Osteoblast (primary cell): ENCODE measurements at places on chromosomes 2 and 18.

DNA sequence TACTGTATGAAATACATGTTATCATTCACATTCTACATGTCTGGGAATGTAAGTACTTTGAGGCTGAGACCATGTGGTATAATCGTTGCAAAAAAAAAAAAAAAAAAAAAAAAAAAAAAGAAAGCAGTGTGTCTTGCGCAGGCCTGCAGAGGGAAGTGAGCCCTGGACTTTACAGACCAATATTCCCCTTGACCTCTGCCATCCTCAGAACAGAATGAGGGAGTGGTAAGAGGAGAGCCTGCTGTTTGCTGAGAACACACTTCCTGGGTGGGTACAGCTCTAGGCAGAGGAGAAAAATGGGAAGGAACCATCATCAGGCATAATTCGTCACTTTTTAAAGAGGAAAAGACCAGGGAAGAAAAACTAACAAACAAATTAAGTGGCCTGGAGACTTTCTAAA lies 28.8 kb upstream of the TBC1D8 start:
- DNase-seq: no peak

- DNase-seq: no peak
Observed at GRCh38 chr2:233026198-233026813, 6.2 kb upstream of the NEU2 start.

DNA sequence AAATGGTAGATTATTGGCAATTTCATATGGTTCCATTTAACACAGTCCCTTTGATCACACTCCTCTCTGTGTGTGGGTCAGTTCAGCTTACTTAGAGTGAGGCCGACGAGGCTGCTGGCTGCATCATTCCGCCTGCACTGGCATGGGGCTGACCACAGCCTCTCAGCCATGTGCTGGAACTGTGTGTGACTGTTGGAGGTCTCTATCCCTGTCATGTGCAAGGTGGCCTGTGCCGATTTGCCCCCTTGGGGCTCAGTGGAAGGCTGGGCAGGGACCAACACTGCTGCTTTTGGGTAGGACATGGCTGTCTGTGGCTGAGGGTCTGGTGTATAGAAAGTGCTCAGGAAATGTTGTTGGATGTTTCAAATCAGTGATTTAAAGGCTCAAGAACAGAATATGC lies 454.0 kb upstream of the HS6ST1 start:
- DNase-seq: no peak

DNA sequence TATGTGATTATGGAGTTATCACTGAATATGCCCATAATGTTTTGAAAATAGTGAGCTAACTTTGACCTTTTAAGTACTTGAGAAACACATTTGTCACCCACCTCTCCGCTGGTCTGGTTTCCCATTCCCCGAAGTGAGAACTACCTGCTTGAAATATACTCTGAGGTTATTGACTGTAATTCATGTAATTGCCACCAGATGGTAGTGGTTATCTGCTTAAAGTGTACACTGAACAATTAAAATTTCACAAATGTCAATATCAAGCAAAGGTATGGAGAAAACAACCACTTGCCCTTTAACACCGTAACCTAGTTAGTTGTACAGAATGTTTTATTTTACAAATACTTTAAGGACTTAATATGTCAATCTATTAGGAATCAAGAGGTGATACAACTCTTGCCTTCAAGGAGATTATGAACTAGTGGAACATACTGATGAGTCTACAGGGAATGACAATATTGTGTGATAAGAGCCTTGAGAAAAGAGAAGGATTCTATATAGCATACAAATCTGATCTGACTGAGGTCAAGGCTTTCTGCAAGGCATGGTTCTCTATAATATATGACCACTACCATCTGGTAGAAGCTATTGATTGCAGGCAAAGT lies 316.8 kb upstream of the KCNH7 start:
- peak; percentile 70 for DNase-seq

DNA sequence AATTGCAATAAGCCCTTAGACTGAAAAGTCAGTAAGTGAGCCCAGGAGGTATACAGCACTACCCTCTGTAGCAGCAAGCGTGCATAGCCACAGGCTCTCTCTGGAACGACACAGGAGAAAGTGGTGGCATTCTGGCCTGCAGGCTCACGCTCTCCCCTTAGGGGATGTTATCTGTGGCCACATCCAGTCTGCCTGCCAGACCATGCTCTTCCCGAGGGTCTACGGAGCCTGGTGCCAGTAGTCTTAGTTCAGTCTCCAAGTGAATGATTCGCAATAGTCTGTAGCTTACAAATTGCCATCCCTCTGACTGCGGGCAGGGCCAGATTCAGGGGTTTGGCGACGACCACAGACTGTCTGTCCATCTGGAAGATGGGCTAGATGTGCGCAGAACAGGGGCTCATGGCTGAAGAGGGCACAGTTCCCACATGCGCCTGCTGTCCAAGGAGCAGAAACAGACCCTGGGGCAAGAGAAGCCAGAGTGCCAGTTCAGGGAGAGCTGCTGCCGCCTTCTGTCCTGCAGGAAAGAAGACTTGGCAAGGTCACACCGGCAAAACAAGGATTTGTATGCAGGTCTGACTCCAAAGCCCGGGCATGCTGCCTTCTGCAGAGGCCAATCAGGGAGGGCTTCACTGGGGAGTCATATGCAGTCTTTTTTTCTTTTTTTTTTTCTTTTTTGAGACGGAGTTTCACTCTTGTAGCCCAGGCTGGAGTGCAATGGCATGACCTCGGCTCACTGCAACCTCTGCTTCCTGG lies 3.5 kb upstream of the KLF11 start:
- peak; percentile 96 for DNase-seq

DNA sequence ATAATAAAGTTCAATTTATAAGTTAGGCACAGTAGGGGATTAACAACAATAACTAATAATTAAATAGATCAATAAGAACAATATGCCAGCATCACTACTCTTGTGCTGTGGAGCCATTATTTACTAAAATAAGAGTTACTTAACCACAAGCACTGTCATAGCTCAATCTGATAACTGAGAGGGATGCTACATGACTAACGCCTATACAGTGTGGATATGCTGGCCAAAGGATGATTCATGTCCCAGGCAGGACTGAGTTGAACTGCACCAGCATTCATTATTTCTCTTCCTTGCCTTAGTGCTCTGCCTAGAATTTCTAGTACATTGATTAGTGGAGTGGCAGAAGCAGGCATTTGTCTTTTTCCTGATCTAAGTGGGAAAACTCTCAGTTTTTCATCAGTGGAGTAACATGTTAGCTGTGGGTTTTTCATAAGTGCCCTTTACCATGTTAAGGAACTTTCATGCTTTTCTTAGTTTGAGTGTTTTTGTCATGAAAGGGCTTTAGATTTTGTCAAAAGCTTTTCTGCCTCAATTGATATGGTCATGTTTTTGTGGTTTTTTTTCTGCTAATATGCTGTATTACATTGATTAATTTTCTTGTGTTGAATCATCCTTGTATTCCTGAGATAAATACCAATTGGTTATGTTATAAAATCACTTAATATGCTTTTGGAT lies 21.7 kb downstream of the KIAA1328 start:
- DNase-seq: no peak

- DNase-seq: no peak
Observed at GRCh38 chr18:1806884-1807615, 764.3 kb downstream of the METTL4 start.

DNA sequence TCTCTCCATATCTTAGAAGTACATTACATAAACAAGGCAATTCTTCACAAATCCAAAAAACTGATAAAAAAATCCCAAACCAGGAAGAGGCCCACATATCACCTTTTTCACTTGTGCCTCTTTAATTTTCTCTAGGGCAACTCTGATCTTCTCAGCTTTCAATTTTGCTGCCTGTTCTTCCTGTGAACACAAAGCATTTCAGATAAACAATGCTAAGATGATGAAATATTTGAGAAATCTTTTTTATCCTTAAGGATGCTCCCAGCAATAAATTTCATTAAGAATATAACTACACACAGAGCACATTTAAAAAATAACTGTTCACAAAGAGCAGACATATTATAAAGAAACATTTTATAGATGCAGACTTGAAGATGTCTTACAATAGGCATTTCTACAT lies 73.4 kb downstream of the RAPH1 start:
- no peak for DNase-seq

GRCh38 chr2:195929531-195929930 lies 139.1 kb downstream of the DNAH7 start:
- DNase-seq: no peak

DNA sequence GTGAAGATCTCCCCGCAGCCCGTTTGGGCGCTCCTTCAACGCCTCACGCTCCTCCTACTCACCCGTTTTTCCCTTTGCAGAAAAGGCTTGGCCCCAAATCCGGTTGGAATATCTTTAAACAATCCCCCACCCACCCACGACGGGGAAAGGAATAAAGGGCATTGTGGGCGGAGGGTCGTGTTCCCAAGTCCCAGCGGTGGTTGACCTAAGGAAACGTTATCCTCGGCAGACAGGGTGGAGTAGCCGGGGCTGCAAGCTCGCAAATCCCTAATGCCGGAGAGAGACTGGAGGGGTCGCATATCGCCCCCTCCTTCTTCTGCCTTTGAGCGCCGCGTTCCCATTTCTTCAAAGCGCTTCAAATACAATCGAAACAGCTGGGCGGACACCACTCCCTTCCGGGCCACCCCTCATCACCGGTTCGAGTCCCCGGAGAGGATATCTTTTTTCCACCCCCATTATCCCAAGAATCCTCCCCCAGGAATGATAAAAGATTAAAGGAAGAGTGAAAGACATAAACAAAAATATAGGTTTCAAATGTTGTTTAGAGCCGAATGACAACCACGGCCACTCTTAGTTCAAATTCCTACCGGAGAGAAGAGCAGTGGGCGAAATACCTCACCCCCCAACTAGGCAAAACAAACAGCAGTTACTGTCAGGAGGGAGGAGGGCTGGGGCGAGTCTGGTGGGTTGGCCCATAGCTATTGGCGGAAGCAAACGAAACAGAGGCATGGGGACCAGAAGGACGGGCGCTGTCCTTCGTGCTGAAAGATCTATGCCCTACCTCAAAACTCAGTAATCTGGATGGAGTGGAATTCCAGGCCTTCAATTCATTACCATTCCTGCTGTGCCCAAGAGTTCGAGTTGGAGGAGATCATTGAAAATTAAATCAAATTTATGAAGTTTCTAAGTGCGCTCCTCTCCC lies 2.8 kb upstream of the GAD1 start:
- DNase-seq: peak; percentile 91

DNA sequence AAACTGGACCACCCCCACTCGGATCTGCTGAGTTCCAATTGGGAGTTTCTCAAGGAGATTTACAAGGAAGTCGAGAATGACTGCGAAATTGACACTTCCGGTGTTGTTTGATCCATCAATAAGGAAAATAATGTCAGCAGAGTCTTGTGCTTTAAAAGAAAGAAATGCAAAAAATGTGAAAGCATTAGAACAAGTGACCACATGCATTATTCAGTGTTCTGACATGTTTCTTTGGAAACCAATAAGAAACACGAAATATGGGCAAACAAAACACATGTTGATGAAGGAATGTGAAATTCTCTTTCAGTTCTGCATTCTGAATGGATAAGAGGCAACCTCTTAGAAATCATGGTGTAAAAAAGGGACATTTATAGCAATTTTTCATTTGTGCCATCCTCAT lies 25.9 kb downstream of the COL6A3 start:
- DNase-seq: no peak

GRCh38 chr2:40034198-40034597 lies 255.1 kb upstream of the THUMPD2 start:
- peak; percentile 70 for DNase-seq

GRCh38 chr2:13522917-13523821 lies 806.4 kb downstream of the TRIB2 start:
- DNase-seq: no peak

DNA sequence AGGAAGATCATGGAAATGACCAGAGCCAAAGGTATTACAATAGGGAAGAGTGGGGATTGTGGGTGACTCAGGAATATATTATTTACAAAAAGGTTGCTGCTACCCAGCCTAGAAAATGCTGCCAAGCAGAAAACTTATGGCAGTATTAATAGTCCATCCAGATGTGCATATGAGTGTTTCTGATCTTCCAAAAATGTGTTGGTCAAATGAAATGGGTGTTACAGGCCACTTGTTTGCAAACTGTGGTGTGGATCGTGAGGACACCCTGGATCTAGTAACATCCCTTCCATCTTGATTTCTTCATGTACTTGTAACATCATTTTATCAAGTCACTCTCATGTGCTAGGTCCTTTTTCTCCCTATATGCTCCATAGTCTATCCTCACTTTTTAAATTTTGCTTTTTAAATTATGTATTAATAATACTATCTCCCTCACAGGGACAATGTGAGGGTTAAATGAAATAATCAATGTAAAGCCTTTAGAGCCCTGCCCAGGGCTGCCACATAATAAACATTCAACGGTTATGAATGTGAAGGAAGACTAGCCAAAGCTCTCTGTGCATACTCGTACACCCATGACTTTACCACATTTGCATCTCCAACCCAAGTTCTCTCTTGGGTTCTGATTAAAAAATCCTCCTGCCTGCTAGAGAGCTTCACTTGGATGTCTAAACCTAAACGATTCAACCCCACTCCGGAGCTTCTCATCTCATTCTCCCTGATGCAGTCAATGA lies 18.5 kb downstream of the CD226 start:
- no peak for DNase-seq

DNA sequence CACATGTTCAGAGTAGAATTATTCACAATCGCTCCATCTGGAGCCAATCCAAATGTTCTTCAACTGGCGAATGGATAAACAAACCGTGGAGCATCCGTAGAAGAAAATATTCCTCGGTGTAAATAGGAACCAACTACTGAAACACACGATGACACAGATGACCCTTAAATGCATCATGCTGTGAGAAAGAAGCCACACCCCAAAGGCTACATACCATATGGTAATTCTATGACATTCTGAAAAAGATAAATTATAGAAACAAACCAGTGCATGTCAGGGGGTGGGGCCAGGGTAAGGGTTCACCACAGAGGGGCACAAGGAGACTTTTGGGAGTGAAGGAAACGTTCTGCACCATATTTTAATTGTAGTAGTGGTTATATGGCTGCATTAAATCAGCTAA lies 312.2 kb upstream of the SMIM21 start:
- no peak for DNase-seq

GRCh38 chr2:127419448-127420038 lies 1.3 kb downstream of the PROC start:
- peak; percentile 96 for DNase-seq

GRCh38 chr18:21684731-21685130 lies 19.8 kb downstream of the ABHD3 start:
- DNase-seq: no peak

- no peak for DNase-seq
Observed at GRCh38 chr18:24010673-24011072, 3.9 kb upstream of the TTC39C start.

DNA sequence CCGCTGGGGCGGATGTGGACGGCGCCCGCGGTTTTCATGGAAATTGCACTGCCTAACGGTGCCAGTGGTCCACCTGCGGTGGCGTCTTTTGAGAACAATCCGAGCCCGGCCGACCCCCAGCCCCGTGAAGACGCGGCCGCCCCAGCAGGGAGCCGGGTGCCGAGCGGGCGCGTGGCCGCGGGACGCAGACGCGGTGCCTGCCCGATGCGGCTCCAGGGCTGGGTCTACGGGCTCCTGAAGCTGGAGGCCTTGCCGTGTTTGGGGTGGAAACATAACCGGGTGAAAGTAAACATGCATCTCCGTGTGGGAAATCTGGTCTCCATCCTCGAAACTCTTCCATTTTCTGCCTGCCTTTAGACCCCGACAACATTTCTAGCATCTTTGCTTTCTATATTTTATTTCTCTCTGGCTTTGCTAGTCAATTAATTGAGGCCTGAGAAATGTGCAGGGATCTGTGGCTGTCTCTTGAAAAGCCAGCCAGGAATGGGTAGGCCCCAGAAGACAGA lies 572 bp downstream of the INPP4A start:
- peak; percentile 91 for DNase-seq

- no peak for DNase-seq
Observed at GRCh38 chr2:177998006-177998405, 74.6 kb downstream of the PDE11A start.
